ENCODE measurements at places on chromosomes 3 and 15.

DNA sequence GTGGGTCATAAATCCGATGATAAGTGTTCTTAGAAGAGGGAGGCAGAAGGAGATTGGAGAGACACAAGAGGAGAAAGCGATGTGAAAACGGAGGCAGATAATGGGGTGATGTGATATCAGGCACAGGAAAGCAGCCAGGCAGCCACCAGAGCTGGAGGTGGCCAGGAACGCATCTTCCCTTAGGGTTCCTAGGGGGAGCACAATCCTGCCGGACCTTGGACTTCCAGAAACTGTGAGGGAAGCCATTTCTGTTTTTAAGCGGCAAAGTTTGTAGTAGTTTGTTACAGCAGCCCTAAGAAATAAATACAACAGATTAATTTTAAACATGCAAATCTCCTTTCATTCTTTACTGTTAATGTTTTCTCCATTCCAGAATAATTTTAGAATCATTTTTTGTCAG, 259.9 kb upstream of the TMC3 start:
- H3K27ac ChIP-seq: no peak overlapping the region
- no peak for DNase-seq
- H3K36me3 ChIP-seq: no peaks in the 10 kb centered on the region

DNA sequence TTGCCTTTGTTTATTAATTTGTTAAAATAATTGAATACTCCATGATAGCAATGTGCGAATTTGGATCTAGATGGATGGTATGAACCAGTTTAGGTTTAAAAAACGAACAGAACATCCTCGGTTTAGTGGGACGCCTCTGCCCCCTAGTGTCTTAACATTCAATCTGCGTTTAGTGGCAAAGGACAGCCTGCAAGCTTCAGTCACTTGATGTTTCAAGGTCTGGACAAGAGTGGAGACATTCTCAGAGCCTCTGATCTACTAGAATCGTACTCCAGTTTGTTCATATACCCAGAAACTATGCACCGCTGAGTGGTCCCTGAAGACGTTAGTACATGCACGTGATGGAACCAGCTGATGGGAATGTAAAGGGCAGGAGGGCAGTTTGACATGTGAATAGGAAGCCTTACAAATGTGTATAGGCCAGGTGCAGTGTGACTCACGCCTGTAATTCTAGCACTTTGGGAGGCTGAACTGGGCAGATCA, 17.8 kb upstream of the ATP13A4 start:
- H3K27me3 ChIP-seq: peaks cover 3% of the 10 kb centered on the region
- H3K4me1 ChIP-seq: no peaks in the 10 kb centered on the region
- no peak overlapping the region for H3K27ac ChIP-seq
- H3K4me3 ChIP-seq: no peak overlapping the region
- no peaks in the 10 kb centered on the region for H3K36me3 ChIP-seq

DNA sequence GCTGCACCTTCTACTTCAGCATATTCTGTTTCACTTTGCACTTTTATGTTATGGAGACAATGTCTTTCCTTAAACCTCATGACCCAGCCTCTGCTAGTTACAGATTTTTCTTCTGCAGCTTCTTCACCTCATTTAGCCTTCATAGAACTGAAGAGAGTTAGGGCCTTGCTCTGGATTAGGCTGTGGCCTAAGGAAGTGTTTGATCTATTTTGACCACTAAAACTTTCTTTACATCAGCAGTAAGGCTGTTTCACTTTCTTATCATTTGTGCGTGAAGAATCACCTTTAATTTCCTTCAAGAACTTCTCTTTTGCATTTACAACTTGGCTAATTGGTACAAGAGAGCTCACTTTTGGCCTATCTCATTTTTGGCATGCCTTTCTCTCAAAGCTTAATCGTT, 40.9 kb downstream of the PHLDB2 start:
- H3K4me3 ChIP-seq: no peak overlapping the region
- no peak for DNase-seq
- no peaks in the 10 kb centered on the region for H3K27me3 ChIP-seq
- H3K36me3 ChIP-seq: no peaks in the 10 kb centered on the region
- H3K27ac ChIP-seq: no peak overlapping the region
- peaks cover 9% of the 10 kb centered on the region for H3K4me1 ChIP-seq

DNA sequence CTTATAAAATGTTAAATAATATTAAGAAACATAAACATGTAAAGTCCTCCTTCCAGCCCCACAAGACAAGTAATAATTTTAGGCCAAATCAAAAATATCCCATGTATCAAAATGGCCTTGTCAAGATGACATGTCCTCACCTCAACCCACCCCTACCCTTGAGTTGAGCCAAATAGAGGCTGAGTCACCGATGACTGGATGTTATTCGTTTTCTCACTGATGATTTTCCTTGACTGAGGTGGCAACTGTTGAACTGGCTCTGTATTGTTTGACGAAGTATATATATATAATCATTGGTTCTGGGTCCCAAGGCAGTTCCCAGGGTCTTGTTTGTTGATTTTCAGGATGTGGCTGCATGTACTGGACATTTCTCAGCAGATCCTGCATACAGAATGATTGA, 75.3 kb downstream of the TMEM108 start:
- H3K36me3 ChIP-seq: no peaks in the 10 kb centered on the region
- no peak overlapping the region for H3K4me3 ChIP-seq
- DNase-seq: no peak

DNA sequence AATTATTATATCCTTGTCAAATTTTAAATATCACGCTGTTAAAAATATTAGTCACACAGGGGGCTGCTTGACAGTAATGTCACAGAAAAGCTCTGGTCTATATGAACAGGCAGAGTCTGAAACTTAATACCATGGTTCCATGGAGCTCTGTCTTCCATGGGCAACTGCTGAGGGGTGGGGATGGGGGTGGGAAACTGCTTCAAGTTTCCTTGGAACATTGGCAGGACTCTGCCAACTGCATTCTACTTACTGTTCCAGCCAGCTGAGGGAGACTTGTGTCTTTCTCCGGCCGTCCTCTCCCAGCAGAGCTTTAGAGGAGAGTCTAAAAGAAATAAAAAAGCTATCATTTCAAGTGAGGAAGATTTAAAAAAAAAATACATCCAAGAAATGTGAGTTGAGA, 348.7 kb downstream of the ZIC1 start:
- no peak overlapping the region for H3K27ac ChIP-seq
- H3K27me3 ChIP-seq: no peaks in the 10 kb centered on the region
- no peak for DNase-seq

DNA sequence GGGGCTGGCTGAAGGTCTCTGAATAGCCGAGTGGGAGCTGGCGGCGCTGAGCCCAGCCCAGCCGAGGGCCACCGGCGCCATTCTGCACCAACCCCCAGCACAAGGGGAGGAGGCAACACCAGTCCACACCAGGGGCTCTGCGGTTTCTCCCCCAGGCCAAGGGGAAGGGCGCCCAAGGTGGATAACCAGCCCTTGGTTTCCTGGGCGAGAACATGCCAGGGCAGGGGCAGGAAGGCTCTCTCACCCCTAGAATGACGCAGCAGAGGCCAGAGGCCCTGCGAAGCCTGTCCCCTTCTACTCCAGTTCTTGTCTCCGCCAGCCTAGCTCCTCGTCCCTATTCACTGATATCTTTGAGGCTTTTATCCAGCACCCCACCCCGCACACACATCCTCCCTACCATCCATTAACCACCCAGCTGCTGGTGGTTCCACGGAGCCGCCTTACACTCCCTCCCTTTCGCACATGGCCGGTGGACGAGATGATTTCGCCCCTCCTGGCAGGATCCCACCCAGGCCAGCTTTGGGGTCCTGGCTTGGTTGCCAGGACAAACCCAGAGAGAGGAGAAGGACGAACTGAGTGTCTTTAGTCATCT, 1.3 kb downstream of the RBPMS2 start:
- H3K4me1 ChIP-seq: peaks cover 7% of the 10 kb centered on the region
- peak overlapping the region; percentile 31 for H3K4me3 ChIP-seq
- no peak for DNase-seq
- H3K27me3 ChIP-seq: peaks cover 67% of the 10 kb centered on the region
- H3K36me3 ChIP-seq: no peaks in the 10 kb centered on the region

DNA sequence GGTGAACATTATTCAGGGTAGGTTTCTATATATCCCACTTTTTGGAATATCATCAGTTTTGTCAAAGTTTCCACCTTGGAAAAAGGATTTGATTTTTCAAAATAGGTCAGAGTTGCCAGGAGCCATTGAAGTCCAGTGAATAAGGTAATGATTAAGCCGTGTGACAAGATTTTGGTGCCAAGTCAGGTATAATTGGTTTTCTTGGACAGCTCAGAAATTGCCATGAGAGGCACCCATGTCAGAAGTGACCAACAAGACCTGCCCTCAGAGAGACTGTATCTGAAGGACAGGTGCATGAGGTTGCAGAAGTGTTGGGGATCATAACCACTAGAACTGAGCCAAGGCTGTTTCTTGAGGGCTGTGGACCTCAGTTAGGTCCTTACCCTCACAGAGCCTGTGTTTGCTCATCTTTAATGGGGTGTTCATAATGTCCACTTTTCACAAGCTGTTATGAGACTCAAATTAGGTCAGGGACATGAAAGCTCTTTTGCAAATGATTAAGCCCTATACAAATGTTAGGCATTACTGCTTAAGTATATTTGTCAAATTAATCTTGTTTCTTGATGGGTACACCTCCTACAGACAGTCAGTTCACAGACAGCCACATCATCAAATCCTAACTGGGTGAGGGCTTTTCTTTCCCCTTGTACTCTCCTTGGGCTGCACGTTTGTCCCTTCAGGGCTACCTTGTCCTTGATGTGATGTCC, 32.3 kb downstream of the CASR start:
- no peaks in the 10 kb centered on the region for H3K36me3 ChIP-seq
- no peak overlapping the region for H3K27ac ChIP-seq
- no peaks in the 10 kb centered on the region for H3K4me1 ChIP-seq
- H3K4me3 ChIP-seq: no peak overlapping the region
- no peak for DNase-seq

DNA sequence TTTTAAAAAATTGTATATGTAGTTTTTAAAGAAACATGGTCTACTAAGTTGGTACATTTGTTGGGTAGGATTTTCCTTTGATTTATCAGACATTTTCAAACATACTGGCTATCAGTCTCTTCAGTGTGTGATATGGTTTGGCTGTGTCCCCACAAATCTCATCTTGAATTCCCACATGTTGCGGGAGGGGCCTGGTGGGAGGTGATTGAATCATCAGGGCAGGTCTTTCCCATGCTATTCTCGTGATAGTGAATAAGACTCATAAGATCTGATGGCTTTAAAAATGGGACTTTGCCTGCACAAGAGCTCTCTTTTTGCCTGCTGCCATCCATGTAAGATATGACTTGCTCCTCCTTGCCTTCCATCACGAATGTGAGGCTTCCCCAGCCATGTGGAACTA, 121.9 kb downstream of the ABI3BP start:
- H3K36me3 ChIP-seq: no peaks in the 10 kb centered on the region
- H3K4me1 ChIP-seq: no peaks in the 10 kb centered on the region
- no peak overlapping the region for H3K27ac ChIP-seq
- H3K27me3 ChIP-seq: peaks cover 11% of the 10 kb centered on the region

DNA sequence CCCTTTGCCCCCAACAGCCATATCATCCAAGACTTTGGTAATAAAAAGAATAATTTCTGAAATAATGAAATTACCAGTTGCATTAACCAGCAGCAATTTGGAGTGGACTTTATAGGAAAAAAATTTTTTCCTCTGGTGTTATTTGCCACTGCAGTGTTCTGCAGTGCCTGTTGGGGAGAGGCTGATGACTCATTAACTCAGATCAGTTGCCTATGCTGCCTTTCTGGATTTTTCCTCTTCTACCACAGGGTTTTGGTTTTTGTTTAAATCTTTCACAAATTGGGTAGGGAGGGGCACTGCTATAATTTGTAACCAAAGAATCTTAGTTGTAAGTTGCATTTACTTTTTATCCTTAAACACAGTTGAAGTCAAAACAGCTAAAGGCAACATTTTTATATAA, 22.7 kb downstream of the ATP6V1A start:
- H3K36me3 ChIP-seq: no peaks in the 10 kb centered on the region
- H3K27ac ChIP-seq: no peak overlapping the region
- H3K4me1 ChIP-seq: peaks cover 9% of the 10 kb centered on the region
- no peak overlapping the region for H3K4me3 ChIP-seq
- no peak for DNase-seq

GRCh38 chr3:177262396-177262795, 65.1 kb upstream of the TBL1XR1 start:
- H3K36me3 ChIP-seq: no peaks in the 10 kb centered on the region
- H3K27me3 ChIP-seq: no peaks in the 10 kb centered on the region
- no peak overlapping the region for H3K4me3 ChIP-seq
- no peaks in the 10 kb centered on the region for H3K4me1 ChIP-seq
- DNase-seq: no peak

DNA sequence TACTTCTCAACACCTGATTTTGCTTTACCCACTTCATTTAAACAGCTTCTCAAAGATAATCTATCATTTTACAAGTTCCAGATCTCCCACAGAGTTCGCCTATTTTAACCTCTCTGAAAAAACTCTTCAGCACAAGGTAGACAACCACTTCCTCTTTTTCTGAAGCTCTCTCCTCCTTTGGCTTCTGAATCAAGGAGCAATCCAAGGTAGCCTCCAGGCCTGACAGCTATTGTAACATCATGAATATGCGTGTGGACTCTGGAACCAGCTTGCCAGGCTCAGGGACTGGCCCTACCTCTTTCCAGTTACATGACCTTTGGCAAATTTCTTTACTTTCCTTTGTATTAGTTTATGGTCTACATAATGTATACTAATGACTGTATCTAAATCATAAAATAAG, 405.9 kb upstream of the ZNF385D start:
- no peak for DNase-seq
- no peak overlapping the region for H3K27ac ChIP-seq
- no peaks in the 10 kb centered on the region for H3K27me3 ChIP-seq
- no peaks in the 10 kb centered on the region for H3K36me3 ChIP-seq
- H3K4me3 ChIP-seq: no peak overlapping the region
- no peaks in the 10 kb centered on the region for H3K4me1 ChIP-seq

DNA sequence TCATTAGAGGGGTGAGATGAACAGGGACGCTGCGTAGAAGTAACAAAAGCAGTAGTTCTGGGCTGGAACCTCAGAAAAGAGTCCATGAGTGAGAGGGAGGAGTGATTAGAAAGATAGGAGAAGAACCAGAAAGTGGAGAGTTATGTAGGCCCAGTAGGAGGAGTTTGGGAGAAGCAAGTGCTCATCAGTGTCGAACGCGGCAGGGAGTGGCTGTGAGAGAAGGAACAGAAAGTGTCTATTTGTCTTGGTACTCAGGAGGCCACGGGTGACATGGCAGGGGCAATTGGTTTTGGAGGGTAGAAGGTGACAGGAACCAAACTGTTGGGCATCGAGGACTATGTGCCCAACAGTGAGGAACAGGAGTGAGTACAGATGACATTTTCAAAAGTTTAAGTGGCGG, 1.3 kb upstream of the INSYN1 start:
- no peak overlapping the region for H3K27ac ChIP-seq
- no peaks in the 10 kb centered on the region for H3K4me1 ChIP-seq
- no peak for DNase-seq
- peaks cover 49% of the 10 kb centered on the region for H3K27me3 ChIP-seq
- no peak overlapping the region for H3K4me3 ChIP-seq

DNA sequence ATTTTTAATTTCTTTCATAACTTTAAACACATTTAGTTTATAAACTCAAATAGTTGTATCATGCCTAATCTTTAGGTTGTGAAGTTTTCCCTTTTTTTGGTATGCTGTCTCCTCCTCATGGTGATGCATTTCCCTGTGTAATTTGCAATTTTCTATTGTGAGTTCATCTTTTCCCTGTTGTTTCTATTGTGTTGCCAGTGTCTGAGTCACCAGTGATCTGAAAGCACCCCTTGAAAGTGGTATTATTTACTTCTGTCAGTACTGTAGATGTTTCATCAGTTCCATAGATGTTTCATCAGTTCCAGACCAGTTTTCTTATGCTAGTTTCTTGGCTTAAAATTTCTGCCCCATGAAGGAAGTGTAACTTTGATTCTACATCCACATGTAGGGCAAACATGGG, 80.6 kb downstream of the OXSM start:
- peaks cover 5% of the 10 kb centered on the region for H3K4me1 ChIP-seq
- H3K4me3 ChIP-seq: no peak overlapping the region
- H3K27ac ChIP-seq: peak overlapping the region; percentile 15
- no peak for DNase-seq
- no peaks in the 10 kb centered on the region for H3K27me3 ChIP-seq
- no peaks in the 10 kb centered on the region for H3K36me3 ChIP-seq

Data from activated CD4-positive, alpha-beta T cell treated with anti-CD3 and anti-CD28 coated beads, Interleukin-2, amount 10 ng/mL, durations not matched to agents 7 days and 5 days (primary cell).